ENCODE measurements at places on chromosomes 11 and 22. TPM values are rescaled to one million over a fixed set of nuclear protein-coding genes. Genes with fewer than 3 reads are reported as not detected.

GRCh38 chr11:132177106-132177505 lies 806.7 kb downstream of the NTM start:
- peak; percentile 2 for DNase-seq

Gene CADM1
- total RNA-seq = 89.7 TPM

- DNase-seq = peak; percentile 1
Measured at GRCh38 chr11:30992513-30992849, 377.1 kb downstream of the DCDC1 start.

GRCh38 chr11:44029507-44029845 lies 18.3 kb upstream of the ACCSL start:
- no peak for DNase-seq

Gene TM7SF2
- 46.7 TPM for total RNA-seq

DNA sequence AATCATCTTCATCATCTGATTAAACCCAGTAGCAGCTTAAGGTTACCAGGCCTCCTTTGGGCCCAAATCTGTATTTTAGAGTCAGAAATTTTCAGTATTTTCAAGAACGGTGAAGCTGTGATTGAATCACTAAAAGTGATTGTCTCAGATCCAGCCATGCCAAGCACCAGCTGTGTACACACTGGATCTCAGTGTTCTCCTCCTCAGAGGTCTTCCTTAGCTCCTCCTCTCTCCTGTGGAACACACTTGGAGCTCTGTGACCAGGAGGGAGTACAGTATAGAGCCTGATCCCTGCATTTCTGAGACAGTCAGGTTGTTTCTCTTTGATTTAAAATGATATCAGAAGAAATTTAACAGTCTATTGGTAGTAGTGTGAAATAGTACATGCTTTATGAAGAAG lies 401.1 kb downstream of the NTM start:
- DNase-seq = no peak

GRCh38 chr11:2401436-2401984 lies 960 bp downstream of the TSSC4 start:
- DNase-seq = peak; percentile 39

DNA sequence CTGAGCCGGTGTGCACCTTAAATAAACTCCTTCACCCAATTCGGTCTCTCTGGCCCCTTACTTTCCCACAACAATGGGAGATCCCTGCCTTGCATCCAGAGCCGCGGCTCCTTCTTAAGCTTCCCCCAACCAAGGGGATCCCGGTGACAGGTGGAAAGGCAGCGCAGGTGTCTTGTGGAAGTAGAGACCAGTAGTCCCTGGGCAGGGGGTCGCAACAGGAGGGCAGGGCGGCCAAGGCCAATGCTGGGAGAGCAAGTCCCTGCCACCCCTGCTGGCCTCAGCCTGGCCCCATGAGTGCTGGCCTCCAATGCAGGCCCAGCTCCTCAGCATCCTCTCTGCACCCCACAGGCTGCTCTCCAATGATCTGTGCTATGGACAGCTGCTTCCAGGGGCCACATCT lies 7.9 kb upstream of the SYT12 start:
- DNase-seq = no peak

- DNase-seq = no peak
Measured at GRCh38 chr22:50182176-50183081, 3.3 kb upstream of the TRABD start.

- no peak for DNase-seq
Measured at GRCh38 chr22:36463783-36464184, 17.7 kb downstream of the TXN2 start.

Data from OCI-LY7 (cell line).